ENCODE measurements at places on chromosomes 6 and 20.

DNA sequence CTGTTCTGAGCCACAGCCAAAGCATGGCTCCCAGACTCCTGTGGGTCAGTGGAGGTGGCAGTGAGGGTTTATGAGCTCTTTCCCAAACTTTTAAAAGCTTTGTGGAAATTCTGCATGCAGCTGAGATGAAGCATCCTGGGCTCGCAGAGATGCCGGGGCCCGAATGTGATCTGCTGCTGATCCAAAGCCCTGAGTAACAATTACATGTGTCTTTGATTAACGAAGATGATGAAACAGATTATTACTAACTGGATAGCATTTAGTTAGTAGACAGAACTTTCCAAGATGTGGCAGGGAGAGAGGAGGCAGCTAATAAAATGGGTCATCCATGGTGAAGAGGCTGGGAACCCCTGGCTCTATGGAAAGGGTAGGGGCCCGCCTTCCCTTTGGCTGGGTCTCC is 43.9 kb upstream of the MDFI start:
- DNase-seq: no peak

DNA sequence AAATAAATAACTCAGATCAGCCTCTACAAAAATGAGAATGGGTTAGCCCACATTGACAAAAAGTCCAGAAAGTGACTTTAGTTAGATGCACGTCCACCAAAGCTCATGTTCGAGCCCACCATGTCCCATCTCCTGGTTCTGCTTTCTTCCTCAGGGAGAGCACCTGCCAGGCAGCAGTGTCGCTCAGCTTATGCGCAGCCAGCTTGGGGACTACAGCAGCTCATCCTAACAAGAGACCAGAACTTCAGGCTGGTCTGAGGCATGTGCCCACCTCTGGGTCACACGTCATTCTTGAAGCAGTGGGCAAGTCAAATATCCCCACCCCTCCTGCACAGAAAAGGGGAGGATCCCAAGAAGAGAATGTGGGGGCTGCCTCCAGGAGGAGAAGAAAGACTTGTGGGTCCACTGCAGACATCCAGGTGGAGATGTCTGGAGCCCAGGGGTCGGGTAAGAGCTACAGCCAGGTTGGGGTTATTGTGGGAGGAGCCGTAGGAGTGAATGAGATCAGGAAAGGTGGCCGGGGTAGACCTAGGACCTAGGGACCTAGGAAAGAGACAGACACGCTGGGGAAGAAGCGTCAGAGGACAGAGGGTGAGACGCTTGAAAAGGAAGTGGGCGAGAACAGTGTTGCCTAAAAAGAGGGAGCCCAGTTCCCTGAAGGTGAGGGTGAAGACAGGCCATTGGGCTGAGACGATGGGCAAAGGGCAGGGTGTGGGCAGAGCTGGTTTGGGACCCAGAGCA is 52.5 kb downstream of the SSR1 start:
- no peak for DNase-seq

DNA sequence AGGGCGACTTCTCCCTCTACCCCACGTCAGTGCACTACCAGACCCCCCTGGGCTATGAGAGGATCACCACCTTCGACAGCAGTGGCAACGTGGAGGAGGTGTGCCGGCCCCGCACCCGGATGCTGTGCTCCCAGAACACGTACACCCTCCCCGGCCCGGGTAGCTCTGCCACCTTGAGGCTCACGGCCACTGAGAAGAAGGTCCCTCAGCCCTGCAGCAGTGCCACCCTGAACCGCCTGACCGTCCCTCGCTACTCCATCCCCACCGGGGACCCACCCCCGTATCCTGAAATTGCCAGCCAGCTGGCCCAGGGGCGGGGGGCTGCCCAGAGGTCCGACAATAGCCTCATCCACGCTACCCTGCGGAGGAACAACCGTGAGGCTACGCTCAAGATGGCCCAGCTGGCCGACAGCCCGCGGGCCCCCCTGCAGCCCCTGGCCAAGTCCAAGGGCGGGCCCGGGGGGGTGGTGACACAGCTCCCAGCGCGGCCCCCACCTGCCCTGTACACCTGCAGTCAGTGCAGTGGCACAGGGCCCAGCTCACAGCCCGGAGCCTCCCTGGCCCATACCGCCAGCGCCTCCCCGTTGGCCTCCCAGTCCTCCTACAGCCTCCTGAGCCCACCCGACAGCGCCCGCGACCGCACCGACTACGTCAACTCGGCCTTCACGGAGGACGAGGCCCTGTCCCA is 57.5 kb upstream of the TMEM181 start:
- no peak for DNase-seq

DNA sequence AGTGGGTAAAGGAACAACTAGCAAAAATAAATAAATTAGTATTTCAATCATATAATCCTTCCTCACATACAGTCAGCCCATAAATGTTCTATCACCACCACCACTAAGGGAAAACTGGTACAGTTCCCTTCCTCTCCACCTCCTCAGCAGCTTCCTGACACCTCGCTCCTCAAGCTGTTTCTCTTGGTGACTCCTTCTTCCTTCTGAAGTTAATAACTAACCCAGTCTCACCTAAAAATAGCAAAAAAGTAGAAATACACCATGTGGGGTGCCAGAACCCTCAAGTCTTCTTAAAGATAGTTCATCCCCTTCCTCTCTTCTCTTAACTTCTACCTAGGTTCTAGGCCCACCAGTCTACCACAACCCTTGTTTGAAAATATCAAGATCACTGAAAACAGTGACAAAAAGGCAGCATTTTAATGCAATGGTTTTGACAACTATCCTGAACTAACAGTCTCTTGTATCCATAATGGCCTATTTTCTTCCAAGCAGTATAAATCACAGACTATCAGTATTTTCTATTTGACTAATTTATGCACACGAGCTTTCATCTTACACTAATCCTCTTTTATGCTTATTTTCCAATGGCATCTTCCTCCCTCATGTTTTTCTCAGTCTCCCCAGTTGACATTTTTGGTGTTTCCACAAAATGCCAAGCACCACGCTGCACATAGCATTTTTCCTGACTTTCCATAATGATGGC is 85.5 kb downstream of the KHDC1L start:
- DNase-seq: no peak

GRCh38 chr20:54606380-54606779 is 131.0 kb downstream of the DOK5 start:
- DNase-seq: no peak

- DNase-seq: no peak
These were observed 13.7 kb downstream of the TRAF3IP2 start for GRCh38 chr6:111591901-111592461.

DNA sequence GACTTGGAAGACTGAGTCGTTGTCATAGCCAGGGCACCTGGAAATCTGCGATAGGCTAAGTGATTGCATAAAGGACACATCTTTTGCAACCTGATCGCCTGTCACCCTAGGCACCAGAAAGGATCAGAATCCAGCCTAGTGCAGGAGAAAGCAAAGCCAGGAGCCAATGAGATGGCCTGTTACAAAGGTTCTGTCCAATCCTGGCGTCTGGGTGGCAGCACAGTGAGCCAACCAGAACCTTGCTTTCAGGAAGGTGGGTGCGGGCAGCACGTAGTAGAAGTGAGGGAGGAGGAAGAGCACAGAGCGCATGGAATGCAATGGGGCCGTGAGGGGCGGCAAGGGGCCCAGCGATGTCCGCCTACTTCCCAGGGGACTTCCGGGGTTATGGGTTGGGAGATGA is 120.4 kb upstream of the GGTLC1 start:
- DNase-seq: no peak

DNA sequence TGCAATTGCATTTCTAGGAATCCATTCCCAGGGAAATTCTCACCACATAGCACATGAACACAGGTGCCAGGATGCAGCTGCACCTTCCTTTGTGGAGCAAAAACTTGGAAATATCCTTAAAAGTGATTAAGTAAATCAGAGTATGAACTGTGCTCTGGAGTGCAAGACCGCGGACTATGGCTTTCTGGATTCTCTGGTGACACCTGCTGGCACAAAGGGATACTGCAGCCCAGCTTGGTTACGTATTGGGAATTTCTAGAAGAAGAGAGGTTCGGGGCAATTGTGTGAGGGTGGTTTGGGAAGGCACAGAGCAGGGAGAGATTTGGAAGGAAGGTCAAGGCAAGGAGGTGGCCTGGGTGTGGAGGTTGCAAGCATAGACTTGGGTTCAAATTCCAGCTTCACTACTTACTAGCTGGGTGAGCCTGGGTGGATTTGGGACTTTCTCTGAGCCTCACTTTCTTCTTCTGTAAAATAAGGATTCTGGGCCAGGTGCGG is 15.9 kb upstream of the PEDS1 start:
- DNase-seq: peak; percentile 57

DNA sequence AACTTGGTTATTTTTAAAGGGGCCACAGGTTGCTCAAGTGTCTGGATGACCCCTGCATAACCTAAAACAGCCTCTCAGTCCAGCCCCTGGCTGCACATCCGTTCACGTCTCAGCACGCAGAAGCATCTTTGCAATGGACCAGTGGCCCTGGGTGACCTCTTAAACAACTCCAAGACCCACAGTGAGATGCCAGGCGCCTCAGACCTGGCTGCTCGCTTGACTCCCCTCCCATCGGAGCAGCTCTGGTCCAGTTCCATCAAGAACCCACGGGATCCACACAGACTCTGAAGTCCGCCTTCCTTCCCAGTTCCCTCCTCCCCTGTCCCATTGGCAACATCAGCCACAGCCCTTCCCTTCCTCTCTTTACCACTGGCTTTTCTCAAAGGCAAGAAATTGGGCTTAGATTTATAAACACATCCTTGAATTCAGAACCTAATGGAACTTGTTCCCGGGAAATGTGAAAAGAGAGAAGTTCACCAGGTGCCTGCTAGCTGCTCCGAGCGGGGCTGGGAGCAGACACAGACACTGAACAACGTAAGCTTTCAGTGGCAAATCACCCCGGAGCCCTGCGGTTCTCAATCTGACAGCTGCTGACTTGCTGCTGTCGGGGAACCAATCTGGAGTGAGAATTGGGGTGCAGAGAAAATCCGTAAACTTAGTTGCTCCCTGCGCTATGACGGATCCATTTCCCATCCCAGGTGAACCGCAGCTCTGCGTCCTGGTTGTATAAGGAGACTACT is 39.6 kb upstream of the MPC1 start:
- no peak for DNase-seq

- DNase-seq: no peak
These were observed 2.8 kb downstream of the GNMT start for GRCh38 chr6:42963179-42963854.

- DNase-seq: no peak
These were observed 368.6 kb upstream of the CDH4 start for GRCh38 chr20:60883496-60883895.

GRCh38 chr6:17710331-17710730 is 3.6 kb upstream of the NUP153 start:
- DNase-seq: no peak

DNA sequence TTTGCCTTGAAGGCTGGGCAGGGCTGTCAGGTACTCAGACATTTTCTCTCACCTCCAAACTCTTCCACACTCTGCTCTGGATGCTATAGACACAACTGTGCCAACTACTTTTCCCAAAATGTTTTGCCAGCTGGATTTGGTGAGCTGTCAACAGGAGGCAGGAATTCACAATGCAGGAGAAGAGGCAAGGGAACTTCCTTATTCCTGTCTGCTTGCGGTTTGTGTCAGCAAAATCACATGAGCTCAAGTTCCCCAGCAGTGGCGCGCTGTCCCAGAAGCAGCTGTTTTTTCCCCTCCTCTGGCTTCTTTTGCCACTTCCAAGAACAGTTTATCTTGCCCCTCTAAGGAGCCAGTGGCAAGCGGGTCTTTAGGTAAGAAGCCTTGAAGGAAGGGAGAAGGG is 608.2 kb downstream of the PRKN start:
- DNase-seq: no peak

GRCh38 chr20:63734946-63735858 is 1.3 kb upstream of the LIME1 start:
- no peak for DNase-seq

DNA sequence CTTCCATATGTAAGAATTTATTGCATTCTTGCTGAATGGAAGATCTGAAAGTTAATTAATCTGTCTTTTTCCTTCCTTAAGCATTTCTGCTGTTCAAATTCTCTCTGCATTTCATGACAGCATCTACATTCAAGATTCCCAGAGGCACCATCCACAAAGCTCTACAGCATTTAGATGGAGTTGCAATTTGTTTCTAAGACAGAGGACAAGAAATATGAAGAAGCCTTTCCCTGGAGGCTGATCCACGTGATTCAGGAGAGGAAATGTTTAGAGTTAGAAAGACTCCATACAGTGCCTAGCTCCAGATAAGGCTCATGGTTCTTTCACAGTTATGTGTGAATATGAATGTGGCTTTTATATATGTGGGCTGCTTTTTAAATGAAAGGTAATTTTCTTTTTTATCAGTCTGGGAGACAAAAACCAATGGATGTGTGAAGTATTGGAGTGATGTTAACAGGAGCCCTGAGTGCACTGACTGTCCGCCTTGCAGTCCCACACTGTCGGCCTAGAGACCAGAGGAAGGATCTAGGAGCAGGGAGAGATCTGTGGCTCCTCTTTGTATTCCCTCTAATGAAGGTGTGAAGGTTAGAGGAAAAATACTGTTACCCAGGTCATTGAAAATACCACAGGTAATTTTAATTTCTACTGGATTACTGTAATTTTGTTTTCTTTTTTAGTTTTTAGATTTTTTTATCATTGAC is 686.6 kb upstream of the GJE1 start:
- DNase-seq: no peak

- DNase-seq: no peak
These were observed 83.2 kb downstream of the MDGA1 start for GRCh38 chr6:37614491-37614890.

DNA sequence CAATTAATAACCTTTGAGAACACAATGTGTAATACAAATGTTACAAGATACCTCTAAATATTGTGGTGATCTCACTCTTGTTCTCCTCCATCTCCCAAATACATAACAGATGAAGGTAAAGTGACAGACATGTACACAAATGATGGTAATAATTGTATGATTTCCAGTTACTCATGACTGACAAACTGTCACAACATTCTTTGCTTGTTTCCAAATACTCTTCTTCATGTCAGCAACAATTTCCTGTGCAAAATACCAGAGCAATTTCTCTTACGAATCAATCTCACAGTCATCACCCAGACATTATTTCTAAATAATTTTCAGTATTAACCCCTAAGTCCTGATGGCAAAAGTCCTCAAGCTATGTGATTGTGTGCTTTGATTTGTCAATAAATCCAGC is 92.9 kb downstream of the RPS12 start:
- DNase-seq: no peak

DNA sequence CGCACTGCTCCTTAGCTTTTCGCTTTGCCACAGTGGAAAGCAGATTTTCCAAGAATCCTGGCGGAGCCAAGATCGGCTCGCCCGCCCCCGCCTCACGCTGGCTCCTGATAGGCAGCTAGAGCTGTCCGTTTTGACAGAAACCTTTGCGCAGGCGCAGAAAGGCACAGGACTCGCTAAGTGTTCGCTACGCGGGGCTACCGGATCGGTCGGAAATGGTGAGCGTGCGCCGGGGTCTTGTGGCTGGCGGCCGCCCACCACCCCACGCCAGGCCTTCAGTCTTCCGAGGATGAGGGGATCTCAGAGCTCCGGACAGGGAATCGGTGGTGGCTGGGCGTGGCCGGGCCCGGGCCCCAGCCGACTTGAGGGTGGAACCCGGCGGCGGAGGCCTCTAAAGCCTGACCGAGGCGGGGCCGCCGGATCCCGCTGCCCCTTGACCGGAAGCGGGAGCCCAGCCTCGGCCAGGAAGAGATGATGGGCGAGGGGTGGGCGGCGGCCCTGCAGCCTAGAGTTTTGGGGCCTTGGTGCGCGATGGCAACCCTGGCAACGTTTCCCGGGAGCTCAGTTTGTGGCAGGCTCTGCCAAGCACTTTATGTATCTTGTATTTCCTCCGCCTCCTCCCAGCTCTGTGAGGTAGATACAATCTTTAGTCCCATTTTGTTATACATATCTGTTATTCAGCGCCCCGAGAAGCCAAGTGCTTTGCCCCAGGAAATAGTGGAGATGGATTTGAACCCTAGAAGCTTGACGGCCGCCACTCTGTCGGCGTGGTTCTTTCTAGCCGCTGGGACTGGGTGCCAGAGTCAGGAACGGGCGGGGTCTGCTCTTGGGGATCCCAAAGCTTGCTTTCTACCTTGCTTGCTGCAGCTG is at the start of gene DYNLRB1:
DYNLRB1 (plus strand) TSS at position 176 of the 867 bp plus-strand sequence; CDS start at position 213, 37 bp downstream.
- peak; percentile 94 for DNase-seq
